ENCODE measurements at places on chromosomes 4 and X.

GRCh38 chr4:175127314-175127713, 209.2 kb downstream of the ADAM29 start:
- DNase-seq: no peak

GRCh38 chr4:40316782-40317635, 18.1 kb upstream of the CHRNA9 start:
- DNase-seq: no peak

- no peak for DNase-seq
Observed at GRCh38 chr4:115711575-115711974, 598.2 kb upstream of the NDST4 start.

GRCh38 chr4:155481150-155481549, 104.4 kb upstream of the MAP9 start:
- DNase-seq: no peak

GRCh38 chr4:5018603-5019002, 655 bp downstream of the CYTL1 start:
- no peak for DNase-seq

DNA sequence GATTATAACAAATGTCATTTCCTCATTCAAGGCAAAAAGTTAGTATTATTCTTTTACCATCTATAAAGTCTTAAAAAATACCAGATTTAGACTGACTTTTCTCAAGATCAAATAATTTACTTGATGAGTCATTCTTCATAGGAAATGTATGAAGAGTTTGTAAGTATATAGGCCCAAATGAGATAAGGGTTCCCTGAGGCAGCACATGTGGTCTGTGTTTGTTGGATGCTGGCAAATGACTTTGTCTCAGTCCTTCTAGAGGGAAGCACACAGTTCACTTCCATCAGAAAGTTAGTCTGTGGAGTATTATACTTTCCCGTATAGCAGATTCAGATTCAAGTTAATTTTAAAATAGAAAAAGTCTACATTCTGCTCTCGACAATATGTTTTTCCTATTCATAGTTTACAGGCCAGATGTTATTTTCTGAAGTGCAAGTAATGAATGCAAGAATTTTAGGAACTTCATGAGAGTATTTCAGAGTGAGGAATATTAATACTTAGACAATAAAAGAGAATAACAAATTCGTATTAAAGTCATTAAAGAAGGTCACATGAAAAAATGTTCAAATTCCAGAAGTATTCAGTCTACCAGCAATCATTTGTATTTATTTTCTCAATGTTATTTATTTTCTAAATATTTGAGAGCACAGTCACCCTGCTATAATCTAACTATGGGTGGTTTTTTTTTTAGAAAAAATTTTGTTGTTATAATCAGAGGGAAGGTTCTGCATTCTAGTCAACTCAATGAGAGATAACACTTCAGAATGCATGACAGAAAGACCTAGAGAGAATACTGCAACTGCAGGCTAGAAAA, 601.8 kb upstream of the ZFP42 start:
- DNase-seq: no peak

- DNase-seq: no peak
Observed at GRCh38 chr4:11669156-11669555, 240.5 kb upstream of the HS3ST1 start.

GRCh38 chrX:149830192-149830873, 48.6 kb downstream of the MAGEA9 start:
- no peak for DNase-seq

- DNase-seq: no peak
Observed at GRCh38 chr4:10158333-10158942, 41.8 kb upstream of the WDR1 start.

- DNase-seq: no peak
Observed at GRCh38 chrX:127879585-127879984, 172.6 kb downstream of the ACTRT1 start.

- DNase-seq: no peak
Observed at GRCh38 chr4:183314806-183315205, 5.3 kb downstream of the CLDN22 start.

DNA sequence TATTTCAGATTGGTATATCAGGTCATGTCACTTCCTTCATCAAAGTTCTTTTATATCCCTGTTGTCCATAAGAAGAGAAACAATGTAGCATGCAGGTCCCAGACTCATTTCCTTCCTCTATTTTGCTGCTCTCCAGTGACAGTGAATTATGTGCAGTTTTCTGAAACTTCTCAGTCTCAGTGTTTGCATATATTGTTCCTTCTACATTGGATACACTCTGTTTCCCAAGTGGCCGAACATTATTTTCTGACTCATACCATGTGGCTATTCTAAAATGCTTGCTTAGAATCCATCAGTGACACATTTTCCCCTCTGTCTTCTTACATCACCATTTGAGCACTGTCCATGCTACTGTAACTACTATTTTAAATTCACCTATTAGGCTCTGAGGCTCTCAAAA, 305.7 kb downstream of the PDHA2 start:
- no peak for DNase-seq

DNA sequence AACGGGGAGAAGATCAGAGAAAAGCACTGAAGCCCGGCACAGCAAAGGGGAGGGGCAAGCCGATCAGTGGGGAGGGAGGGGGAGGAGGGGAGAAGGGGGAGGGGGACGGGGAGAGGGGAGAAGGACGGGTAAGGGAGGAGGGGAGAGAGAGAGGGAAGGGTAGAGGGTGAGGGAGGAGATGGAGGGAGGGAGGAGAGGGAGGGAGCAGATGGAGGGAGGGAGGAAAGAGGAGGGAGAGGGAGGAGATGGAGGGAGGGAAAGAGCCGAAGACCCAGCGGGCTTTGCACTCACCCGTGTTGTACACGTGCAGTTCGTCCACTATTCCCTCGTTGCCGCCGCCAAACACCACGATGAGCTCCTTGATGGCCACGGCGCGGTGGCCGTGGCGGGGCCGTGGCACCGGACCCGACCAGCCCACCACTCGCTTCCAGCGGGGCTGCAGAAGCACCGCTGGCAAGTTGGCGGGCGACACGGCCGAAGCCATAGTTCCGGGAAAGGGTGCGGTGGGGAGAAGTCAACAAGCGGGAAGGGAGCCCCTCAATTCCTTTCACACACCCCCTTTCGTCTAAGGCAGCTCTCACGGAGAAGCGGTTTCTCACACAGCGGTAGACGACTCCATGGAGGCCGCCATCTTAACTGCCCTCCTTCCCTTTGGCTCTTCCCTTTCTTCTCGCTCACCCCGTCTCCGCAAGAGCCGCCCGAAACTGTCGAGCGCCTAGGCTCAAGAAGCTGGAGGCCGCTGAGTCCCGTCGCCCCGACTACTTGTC, 1.1 kb downstream of the HCFC1 start:
- no peak for DNase-seq

DNA sequence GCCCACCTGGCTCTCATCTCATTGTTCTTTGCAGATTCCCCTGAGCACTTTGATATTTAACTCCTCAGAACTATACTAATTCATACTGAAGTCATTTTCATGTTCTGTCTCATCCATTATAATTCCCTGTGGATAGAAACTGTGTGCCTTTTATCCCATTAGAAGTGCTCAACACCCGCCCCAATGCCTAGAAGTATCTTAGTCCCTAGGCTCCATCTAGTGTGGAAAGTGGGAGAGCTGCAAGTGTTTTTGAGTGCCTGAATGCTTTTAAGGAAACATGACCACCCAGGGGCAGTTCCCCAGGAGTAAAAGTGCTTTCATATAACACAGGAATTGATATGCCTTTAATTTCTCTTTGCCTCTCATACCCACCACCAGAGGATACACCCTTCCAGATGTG, 117.0 kb downstream of the CHRDL1 start:
- no peak for DNase-seq

GRCh38 chrX:135484641-135485289, 35.7 kb upstream of the INTS6L start:
- no peak for DNase-seq

- DNase-seq: no peak
Observed at GRCh38 chr4:5114950-5115349, 63.7 kb downstream of the STK32B start.

GRCh38 chr4:5711479-5712184, 631 bp downstream of the EVC start:
- no peak for DNase-seq

DNA sequence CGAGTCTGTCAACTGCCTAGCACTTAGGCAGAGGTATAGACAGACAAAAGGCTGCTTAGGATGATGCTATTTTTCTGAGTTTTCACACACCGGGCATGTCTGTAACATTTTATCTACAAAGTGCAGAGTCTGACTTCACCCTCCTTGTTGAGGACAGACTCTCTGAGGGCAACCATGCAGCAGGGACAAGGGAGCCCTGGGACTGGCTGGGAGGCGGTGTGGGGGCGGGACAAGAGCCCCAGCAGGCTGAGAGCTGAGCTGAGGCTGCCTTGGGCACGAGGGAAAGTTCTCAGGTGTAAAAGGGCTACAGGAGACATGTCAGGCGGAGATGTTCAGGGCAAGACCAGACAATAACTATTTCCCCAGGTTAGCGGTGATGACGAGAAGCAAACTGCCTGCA, 81.6 kb downstream of the GATB start:
- DNase-seq: no peak

- DNase-seq: no peak
Observed at GRCh38 chrX:151722241-151722846, 6.5 kb downstream of the FATE1 start.

GRCh38 chr4:14303856-14304255, 676.3 kb upstream of the BOD1L1 start:
- no peak for DNase-seq

DNA sequence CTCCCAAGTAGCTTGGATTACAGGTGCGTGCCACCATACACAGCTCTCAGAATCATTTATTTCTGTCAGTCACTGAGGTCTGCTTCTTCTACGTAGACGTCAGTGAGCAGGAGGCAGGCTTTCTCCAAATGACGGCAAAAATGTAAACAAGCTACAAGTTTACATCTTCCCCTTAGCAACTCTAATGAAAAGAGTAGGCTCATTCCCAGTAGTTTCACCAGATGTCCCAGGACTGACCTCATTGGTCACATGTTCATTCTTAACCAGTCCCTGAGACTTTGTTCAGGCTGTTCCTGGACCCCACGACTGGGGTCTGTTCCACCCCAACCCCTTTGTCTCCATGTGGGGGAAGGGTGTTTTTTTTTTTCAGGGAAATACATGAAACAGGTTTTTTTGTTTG, 67.1 kb downstream of the TENM3 start:
- DNase-seq: no peak

- DNase-seq: no peak
Observed at GRCh38 chr4:104490096-104490769, 4.5 kb downstream of the CXXC4 start.

GRCh38 chr4:5383191-5383980, 325.0 kb downstream of the EVC2 start:
- DNase-seq: no peak

DNA sequence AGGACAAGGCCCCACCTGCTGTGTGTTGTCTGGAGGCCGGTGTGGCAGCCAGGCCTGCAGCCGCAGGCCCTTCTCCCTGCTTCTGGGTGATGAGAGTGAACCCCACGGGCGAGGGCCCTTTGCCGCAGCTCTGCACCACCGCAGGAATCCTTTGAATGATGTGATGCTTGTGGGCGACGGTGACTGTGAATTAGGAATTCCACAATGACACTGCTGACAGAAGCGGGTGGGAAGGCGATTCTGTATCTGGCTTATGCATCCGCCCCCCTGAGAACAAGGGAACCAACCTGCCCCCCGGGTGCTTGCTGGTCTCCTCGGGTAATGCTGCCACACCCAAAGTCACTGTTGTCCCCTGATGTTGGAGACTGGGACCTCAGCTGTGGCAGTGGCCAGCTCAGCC, 19.5 kb upstream of the MAN2B2 start:
- no peak for DNase-seq

GRCh38 chrX:123673813-123674212, 59.0 kb downstream of the THOC2 start:
- no peak for DNase-seq

- DNase-seq: no peak
Observed at GRCh38 chr4:7435471-7436061, 836 bp upstream of the PSAPL1 start.

DNA sequence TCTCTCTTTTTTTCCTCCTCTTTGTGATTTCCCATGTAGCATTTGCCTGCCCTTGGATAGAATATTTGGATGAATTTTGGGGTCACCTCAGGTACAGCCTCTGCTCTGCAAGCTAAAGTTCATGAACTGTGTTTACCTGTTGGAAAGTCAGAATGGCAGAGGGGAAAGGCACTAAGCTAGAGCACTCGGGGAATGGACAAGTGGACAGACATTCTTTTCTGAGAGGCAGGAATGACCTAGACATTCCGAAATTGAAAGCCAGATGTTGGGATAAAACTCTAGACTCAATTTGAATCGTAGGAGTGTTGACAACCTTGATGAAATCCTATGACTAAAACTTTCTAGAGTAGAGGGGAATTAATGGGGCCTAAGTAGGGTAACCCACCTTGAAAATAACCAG, 56.1 kb downstream of the LUZP4 start:
- no peak for DNase-seq

DNA sequence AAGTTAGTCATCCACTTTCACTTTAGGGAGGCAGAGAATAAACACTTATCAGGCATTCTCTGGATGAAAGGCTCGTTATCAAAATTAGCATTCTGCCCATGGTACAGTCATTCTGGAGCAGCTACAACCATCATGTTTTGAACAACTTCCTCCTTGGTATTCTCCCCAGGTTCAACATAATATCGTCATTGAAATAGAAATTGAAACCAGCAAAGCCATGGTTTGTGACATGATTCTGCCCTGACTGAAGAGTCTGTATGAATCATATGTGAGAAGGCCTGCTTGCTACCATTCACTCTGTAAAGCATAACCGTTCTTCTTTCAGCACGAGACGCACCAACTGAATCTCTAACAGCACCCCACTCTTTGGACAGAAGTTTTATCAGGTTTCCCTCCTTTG, 127.5 kb upstream of the RADX start:
- no peak for DNase-seq

- no peak for DNase-seq
Observed at GRCh38 chrX:40040686-40041461, 56.9 kb downstream of the BCOR start.

- no peak for DNase-seq
Observed at GRCh38 chrX:144293229-144293628, 409.4 kb downstream of the UBE2NL start.

DNA sequence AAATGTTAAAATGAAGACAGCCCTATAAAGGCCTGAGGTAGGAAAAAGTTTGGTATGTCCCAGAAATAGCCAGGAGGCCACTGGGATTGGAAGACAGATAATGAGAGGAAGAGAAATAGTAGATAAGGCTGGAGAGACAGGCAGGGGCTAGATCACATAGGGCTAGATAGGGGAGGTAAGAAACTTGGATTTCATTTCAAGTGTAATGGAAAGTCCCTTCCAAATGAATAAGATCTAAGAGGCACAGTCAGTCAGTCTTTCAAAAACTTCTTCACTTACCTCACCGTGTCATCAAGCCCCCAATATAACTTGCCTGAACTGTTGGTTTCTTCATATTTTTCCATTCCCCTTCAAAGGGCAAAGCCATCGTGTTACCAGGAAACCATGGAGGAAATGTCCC, 121.8 kb downstream of the SPCS3 start:
- DNase-seq: no peak

- peak; percentile 37 for DNase-seq
Observed at GRCh38 chr4:122827879-122828601, 1.4 kb downstream of the FGF2 start.
